ENCODE measurements at places on chromosomes 2 and 18.

GRCh38 chr2:170984079-170984478, 55.0 kb downstream of the GORASP2 start:
- DNase-seq = no peak

GRCh38 chr18:3688690-3689089, 238.7 kb downstream of the TGIF1 start:
- peak; percentile 69 for DNase-seq

- DNase-seq = no peak
These were observed 10.3 kb downstream of the NCK2 start for GRCh38 chr2:105754994-105755393.

GRCh38 chr2:28390746-28391563, 1.7 kb upstream of the FOSL2 start:
- no peak for DNase-seq

DNA sequence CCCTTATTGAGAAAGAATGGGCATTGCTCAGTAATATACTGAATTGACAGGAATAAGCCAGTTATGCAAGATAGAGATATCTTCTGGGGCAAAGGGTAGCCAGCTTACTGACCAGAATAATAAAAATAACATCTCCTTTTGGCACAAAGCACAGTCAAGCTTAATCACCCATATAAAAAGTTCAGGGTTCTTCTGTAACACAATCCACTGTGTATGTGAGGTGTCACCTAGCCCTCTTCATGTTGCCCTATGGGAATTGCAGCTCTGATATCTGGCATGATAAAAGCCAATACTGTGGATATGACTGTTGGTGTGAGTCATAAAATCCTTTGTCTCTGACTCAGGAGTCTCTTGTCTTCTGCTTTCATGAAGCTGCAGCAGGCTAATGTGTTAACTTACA, 90.8 kb downstream of the DSEL start:
- peak; percentile 16 for DNase-seq

- DNase-seq = no peak
These were observed 49.4 kb downstream of the CAVIN2 start for GRCh38 chr2:191797500-191797899.

GRCh38 chr2:11371092-11371937, 26.9 kb upstream of the ROCK2 start:
- DNase-seq = no peak

DNA sequence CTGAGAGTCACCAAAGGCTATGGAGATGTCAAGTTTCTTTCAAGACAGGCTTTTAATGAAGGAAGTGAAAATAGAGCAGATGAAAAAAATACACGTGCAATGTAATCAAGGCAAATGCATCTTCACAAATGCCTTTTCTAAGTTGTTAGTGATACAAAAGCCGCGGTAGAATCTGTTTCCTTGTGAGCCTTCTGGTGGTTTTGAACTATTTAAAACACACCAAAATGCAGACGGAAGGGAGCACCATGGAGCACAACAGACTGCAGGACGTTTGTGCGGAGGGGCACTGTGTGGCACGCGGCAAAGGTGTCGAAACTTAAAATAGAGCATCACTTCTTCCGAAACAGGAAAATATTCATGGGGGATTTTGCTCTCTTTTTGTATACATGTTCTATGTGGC, 65.0 kb upstream of the BOD1L2 start:
- DNase-seq = no peak

- DNase-seq = no peak
These were observed 5.3 kb downstream of the SERPINB13 start for GRCh38 chr18:63592471-63592870.

GRCh38 chr2:66024391-66024790, 410.5 kb upstream of the MEIS1 start:
- DNase-seq = no peak

GRCh38 chr2:85915606-85916303, 27.0 kb upstream of the ST3GAL5 start:
- no peak for DNase-seq

GRCh38 chr2:45687964-45688363, 36.5 kb downstream of the PRKCE start:
- no peak for DNase-seq

DNA sequence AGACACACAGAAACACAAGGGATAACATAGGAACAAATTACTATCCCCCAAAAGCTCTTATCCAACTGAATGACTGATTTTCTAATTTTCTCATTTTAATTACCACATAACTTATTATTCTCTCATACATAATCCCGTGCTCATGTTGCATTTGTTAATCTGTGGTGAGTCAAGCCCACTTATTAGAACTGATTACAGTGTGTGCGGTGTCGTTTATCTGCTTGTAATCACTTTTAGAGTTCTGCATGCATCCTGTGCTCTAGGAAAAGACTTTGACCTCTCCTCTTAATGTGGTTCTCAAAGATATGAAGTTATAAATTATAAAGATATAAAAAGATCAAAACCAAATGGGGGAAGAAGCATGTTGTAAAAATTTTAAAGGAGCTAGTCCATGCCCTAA, 29.7 kb downstream of the CNDP1 start:
- no peak for DNase-seq

DNA sequence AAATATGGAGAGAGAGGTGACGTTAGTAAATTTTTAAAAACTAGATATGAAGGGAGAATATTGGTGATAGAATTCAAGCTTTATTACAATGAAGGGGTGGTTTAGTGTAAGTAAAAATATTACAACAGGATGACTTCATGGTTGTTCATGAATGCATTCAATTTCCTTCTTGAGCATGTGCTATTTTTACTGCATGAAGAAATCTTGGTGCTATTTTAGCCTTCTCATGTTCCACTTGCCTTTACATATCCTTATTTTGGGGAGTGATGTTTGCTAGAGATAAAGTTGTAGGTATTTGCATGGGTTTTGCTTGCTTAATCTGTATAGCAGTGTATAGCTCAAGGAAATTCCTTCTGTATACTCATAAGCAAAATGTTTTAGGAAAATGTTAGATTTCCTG, 195.0 kb upstream of the MMADHC start:
- no peak for DNase-seq

- no peak for DNase-seq
These were observed 37.0 kb upstream of the LOXHD1 start for GRCh38 chr18:46693996-46694395.

DNA sequence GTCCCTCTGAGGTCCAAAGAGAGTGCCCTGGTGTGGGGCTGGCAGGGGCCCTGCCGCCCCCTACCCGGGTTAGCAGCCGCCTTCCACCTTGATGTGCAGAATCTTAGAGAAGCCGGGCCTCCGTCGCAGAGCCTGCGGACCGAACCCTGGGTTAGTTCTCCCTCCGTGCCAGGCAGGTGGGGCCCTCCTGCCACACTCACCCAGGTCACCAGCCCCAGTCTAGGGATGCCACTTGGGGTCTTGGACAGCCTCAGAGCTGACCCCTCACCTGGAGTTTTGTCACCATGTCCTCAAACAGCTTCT, 24.8 kb downstream of the CCT7 start:
- no peak for DNase-seq

DNA sequence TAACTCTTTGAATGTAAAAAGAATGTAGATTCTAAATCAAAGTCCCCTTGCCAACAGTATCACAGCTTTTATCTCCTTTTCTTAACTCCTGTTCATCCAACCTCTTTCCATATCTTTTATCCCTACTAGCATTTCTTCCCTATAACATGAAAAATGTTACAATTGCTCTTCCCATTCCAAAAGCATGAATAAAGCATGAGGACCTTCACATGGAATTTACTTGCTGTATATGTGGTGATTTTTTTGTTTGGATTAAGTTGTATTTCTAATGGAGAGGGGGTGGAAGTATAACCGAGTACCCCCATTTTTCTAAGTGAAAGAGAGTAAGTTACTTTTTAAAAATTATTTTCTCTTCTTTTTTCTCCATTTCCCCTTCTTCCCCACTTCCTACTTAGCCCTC, 94.9 kb upstream of the RBBP8 start:
- no peak for DNase-seq

DNA sequence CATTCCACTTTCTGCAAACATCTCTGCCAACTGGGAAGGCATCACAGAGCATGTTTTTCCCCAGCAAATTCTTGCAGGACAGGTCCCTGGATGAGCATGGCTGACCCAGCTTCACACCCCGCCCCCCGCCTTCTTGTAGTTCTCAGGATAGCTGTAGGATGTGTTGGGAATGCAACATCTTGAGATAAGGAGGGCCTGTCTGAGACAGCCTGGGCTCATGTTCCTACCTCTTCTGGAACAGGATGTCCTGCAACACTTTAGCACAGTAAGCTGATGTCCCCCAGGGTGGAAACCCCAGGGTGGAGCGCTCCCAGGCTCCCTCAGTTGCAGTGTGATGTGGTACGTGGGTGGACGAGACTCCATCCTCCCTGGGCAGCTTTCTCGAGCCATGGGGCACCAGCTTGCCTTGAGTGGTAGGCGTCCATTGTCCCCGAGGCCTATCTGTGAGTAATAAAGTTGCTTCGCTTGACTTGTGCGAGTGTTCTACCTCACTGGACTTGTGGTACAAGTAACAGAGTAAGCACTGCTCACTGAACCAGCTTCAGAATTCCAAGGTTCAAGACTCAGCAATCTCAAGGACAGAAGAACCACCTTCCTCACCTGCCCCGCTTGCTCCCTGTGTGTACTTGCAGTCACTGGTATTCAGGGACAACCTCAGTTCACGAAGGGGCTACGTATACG, 48.6 kb downstream of the EMX1 start:
- no peak for DNase-seq

GRCh38 chr2:186101616-186102015, 363.0 kb downstream of the FSIP2 start:
- DNase-seq = no peak

DNA sequence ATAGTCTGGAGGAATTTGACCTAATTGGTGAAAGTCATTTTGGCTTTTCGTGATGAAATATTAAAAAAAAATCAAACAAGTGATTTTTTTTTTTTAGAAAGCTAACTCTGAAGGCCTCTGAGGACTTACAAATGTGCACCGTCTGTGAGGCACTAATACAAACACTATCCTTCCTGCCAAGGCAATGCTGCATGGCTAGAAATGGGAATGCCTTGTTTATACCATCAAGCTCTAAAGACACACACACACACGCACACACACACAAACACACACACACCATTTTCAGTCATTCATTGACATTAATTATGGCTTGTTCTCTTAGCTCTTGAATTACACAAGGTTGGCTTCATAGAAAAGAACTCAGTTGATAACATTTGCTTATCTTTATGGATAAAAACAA, 1242.0 kb upstream of the ACVR2A start:
- no peak for DNase-seq

- peak; percentile 45 for DNase-seq
These were observed 92.5 kb upstream of the MAP2 start for GRCh38 chr2:209331291-209331844.

DNA sequence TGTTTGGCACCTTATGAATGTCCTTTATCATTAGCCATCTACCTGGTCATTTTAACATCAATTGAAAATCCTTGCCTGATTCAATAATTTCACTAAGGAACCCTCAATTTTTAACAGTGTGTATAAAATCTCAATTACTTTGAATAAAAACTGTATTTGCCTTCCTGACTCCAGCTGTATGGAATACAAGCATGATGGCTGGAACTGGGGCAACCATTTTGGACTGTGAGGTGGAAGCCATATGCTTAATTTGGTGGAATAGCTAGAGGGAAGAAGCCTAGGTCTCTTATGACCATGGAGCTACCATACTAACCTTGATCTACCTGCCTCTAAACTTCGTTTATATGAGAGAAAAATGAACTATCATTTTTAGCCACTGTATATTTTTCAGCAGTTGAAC, 12.5 kb upstream of the RTN4 start:
- DNase-seq = no peak

DNA sequence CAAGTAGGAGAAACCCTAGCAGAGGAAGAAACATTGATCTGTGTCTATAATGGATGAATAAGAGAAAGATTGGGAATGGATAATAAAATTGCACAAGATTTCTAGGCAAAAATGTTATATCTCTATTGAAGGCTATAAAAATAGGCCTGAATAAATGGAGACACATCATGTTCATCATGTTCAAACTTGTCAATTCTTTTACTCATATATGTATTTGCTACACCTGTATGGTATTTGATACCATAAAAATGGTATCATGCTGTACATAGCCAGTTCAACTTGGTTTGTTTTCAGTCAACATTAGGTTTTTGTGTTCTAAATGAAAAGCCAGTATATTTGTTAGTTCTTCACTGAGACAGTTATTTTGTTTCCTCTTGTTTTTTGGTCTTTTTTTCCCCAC, 132.2 kb upstream of the RNF152 start:
- DNase-seq = no peak

DNA sequence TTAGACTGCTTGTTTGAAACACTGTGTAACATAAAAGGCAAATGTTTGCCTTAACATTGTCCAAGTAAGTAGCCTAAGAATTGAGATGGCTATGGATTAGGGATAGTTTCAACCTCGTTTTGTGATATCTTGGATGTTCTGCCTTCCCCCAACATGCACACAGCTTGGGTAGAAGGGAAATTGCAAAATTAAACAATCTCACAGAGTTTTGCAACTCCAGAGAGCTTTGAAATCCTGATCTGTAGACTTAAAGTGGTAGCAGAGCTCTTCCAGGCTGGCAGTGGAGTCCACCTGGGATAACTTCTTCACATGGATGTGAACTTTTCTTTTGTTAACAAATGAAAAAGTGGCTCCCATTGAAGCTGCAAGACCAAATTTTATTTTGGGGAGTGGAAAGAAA, 59.6 kb downstream of the CHRNA1 start:
- DNase-seq = no peak

GRCh38 chr2:238406221-238406997, 20.3 kb upstream of the ASB1 start:
- DNase-seq = no peak

DNA sequence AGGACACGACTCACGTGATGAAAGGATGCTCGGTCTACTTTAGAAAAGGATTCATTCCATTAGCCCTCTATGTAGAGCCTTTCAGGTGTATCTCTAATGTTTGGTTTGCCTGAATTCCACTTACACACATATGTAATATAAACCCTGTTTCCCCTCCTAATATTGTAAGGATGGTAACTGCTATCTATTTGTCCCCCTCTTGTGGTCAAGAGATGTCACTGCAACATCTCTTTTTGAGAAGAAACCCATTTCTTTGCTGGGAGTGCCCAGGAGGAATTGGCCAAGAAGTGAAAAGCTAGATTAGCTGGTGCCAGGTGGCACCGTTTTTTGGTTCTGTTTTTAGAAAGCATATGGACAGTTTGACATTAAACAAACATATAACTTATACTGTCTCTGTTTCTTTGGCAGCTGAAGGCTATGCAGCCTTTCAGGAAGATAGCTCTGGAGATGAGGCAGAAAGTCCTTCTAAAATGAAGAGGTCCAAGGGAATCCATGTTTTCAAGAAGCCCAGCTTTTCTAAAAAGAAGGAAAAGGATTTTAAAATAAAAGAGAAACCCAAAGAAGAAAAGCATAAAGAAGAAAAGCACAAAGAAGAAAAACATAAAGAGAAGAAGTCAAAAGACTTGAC, 41.2 kb downstream of the RALBP1 start:
- no peak for DNase-seq

- DNase-seq = peak; percentile 14
These were observed 279.4 kb downstream of the CCDC178 start for GRCh38 chr18:33161131-33161530.

Data from COLO829 (cell line).